ENCODE measurements at places on chromosomes 1 and 21.

GRCh38 chr1:113978863-113979702 is at the start of gene OLFML3:
Gene OLFML3 (plus strand): TSS chr1:113979474. CDS start chr1:113979517, 43 bp downstream.
- DNase-seq: peak; percentile 44

DNA sequence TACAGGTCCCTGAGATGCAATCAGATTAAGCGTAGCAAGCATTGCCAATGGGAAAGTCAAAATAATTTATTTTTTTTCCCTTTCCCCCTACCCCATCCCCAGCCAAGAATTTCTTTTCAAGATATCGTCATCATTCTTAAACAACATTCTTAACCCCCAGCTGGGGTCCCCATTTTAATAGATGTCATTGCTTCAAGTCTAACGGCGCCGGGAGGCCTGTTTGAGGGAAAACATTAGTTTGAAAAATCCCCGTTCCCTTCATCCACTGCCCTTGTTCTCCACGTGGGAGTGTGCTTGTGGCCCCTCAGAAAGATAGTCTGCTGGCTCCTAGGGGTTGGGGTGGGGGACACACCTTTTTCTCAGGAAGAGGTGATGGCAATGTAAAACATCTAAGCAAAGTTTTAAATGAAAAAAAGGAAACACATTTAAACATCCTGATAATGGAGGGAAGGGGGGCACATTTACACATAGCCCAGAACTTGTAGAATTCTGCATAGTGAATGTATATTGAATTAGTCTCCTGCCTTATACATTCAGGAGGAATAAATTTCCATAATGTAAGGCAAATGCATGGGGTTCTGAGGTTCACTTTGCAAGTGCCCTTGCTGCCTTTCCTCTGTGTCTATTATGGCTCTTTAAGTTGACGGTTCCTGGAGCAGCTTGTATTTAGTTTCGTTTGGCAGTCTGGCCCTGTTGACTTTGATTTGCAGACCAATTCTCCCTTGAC is 6.8 kb downstream of the TRNP1 start:
- DNase-seq: no peak

DNA sequence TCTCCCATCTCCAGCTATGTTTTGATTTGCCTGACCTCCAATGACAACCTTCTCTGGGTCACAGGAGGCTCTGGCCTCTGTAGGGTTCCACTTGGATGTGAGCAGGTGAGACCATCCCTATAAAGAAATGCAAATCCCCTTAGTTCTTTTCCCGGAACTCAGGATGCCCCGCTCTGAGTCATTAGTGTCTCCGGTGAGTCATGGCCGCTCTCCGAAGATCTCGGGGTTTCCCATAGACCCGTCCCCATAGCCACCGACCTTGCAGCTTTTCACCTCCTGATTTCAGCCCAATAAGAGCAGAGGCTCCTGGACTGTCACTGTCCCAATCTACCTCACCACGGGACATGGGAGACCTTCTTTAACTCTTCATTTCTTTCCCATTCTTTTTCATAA is 98.2 kb downstream of the PGBD5 start:
- DNase-seq: no peak

- no peak for DNase-seq
Observed at GRCh38 chr1:218666263-218666662, 321.1 kb downstream of the TGFB2 start.

- DNase-seq: no peak
Observed at GRCh38 chr1:154739654-154740053, 130.4 kb downstream of the KCNN3 start.

- no peak for DNase-seq
Observed at GRCh38 chr1:103250441-103250861, 142.1 kb upstream of the COL11A1 start.

DNA sequence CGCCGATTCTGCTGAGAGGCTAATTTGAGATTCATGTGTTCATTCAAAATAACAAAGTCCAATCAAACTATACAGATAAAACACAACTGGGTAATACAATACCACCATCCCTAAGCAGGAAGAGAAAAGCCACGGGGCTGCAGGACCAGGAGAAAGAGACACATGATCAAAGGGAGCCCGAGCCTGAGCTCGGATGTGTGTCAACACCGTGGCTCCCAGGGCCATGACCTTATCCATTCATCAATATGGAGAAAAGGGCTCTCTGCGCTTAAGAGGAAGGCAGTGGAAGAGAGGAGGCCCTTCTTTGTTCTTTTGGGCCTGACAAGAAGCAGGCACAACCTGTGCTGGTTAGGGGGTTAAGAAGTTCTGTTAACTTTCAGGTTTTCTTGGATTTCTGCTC is 56.7 kb downstream of the HUNK start:
- no peak for DNase-seq

DNA sequence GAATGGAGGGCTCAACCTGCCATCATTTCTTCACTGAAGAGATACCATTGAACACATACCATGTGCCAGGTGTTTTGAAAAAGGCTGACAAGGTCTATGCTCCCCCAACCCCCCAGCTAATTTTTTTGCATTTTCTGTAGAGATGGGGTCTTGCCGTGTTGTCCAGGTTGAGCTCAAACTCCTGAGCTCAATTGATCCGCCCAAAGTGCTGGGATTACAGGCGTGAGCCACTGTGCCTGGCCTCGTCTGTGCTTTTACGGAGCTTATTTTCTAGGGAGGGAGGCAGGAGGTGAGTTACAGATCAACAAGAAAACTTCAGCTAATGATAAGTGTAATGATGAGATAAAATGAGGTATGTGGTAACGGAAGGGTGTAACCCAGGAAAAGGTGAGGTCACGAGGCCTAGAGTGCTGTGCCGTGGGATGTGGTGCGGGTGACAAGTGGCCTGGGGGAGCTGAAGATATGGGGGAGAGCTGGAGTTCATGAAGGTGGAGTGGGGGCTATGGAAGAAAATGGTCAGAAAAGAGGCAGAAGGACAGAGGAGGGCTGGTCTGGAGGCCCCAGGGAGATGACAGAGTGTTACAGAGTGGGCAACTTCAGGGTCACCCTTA is 28.2 kb downstream of the FAAH start:
- DNase-seq: no peak

DNA sequence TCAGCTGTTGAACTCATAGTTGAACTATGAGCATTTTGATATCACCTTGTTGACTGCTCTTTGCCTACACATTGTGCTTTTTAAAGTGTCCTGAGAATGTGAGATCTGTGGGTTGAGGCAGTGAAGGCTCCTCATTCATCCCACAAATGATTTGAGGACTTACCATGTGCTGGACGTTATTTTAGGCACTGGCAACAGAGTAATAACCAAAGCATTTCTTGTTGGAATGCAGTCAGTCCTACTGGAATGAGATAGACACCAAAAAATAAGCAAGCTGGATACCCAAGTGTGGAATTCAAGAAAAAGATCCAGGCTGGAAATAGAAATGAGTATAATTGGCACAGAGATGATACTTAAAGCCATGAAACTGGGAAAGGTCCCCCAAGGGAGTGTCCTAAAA is 73.4 kb downstream of the ZP4 start:
- no peak for DNase-seq

- peak; percentile 55 for DNase-seq
Observed at GRCh38 chr1:248805876-248806275, 19.8 kb downstream of the SH3BP5L start.

GRCh38 chr1:234602334-234603220 is 7.4 kb downstream of the IRF2BP2 start:
- DNase-seq: peak; percentile 68

DNA sequence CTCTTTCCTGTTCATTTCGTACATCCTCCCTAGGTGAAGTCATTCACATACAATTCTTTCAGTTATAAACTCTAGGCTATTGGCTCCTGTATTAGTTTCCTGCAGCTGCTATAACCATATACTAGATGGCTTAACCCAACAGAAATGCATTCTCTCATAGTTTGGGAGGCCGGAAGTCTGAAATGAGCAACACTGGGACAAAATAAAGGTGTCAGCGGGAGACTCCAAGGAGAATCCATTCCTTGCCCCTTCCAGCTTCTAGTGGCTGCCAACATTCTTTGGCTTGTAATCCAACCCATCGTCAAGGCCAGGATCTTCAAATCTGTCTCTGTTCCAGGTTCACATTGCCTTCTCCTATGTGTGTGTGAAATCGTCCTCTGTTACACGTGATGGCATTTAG is 71.3 kb downstream of the TOR3A start:
- DNase-seq: no peak

DNA sequence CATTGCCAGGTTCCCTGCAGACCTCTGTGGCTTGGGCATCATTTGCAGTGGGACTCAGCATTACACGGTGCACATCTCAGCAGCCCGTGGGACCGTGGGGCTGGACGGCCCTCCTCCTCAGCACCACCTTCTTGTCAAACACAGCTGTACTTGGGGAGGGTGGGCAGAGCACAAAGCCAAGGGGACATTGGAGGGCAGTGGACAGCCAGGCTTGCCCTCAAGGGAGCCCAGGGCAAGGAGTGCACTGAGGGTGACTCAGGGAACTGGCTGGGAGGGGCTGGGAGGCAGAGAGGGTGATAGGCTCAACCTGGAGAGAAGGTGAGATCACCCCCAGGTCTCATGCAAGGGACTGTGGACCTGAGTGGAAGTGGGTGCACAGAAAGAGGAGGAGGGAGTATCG is 3.4 kb downstream of the CAPN9 start:
- no peak for DNase-seq

DNA sequence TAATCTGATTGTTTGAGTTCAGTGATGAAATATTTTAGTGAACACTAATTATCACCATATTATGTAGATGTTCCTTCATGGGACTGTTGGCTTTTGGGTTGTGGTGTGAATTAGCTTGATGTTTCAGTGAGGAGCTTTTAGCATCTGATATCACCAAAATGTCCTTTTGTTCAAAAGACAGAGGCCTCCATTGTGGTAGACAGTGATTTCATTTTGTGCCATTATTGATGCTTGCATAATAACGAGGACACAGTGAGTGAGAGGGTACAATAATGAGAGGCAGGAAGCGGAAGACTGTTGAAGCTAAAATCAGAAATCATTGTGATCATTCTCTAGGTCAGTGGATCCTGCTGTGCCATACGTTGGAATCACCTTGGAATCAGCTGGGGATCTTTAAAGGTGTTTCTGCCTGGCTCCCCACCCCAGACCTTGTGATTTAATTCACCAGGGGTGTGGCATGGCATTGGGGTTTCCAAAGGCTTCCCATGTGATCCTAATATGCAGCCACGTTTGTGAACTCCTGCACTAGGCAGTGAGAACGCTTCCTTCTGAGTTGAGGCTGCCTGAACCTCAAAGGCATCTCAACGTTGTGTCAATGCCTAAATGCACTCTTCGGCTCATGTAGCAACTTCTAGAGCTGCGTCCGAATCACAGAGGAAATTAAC is 82.1 kb upstream of the KIF1B start:
- no peak for DNase-seq

DNA sequence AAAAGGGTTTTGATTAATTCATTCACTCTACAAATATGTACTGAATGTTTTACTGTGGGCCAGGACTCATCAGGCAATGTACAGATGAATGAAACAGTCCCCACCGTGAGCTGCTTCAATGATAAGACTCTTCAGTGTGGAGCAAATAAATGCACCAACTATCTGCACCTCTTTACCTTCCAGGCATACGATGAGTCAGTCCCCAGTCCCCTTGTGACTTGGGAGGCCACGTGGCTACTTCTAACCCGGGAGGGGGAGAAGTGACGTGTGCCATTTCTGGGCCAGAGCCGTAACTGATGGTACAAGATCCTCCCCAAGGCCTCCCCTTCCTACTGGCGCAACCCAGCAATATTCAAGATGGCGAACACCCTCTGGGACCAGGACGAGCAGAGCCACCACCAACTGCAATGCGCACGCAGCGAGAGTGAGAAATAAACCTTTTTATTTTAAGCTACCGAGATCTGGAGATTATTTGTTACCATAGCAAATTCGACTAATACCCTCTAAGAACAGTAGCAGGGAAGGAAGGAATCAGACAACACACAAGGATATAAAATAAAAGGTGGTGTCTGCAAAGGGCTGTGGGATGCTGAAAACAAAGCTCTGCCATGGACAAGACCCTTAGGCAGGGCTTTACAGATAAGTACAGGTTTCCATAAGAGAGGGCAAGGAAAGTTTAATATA is 74.5 kb downstream of the NPHP4 start:
- no peak for DNase-seq

DNA sequence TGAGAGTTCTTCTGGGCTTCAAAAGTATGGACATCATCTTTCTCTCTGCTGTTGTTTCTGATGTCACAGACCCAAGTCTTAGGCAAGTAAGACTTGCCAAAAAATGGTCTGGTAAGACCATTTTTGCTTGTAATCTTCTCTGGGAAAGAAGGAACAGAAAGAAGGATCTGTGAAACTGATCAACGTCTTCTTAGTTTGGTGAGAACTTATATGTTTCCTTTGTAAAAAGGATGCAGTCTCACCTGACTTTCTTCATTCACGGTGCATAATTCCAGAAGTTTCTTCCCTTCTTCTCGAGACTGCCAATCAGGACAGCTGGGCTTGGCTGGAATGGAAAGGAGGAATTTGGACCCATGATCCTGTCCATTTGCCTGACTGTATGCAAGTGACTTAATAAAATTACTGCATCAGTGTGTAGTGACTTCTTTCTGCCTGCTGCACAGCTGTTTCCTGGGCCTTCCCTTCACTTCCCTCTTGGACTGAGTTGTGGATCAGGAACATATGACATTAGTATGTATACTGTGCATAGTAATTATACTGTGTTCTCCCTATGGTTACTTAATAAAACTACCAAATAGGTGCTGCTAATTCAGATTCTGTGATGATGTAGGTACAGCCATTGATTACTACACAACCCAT is 7.6 kb upstream of the DENND1B start:
- DNase-seq: no peak

DNA sequence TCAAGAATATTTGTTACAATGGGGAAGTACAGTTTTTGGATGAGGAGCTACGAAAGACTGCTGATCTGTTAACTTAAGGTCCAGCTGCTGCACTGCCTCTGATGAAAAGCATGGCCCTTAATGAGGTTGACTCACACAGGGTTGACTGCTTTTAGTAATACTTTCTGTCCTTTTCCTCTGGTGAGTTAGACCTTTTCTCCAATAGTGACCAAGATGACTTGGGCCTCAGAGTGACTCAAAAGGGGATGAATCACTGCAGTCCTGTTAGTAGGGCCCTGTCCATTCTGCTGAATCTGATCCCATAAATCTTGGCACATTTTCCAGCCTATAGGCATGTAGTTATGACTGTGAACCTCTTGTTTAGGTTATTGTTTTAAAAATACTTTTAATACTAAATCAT is 2.7 kb downstream of the DISP1 start:
- DNase-seq: no peak
